ENCODE measurements at places on chromosomes 13 and 19. TPM values are rescaled to one million over a fixed set of nuclear protein-coding genes. Genes with fewer than 3 reads are reported as not detected.

DNA sequence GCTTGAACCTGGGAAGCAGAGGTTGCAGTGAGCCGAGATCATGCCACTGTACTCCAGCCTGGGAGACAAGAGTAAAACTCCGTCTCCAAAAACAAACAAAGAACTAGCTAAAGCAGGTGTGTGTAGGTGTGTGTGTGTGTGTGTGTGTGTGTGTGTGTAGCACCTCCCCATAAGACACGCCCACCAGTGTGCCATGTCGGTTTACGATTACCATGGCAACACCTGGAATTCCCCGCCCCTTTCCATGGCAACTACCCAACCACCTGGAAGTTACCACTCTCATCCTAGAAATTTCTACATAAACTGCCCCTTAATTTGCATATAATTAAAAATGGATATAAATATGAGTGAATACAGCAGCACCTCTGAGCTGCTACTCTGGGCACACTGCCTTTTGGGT, 80.9 kb upstream of the ADGRE5 start:
- no peak for DNase-seq

The CEACAM7 gene
- total RNA-seq = not detected

DNA sequence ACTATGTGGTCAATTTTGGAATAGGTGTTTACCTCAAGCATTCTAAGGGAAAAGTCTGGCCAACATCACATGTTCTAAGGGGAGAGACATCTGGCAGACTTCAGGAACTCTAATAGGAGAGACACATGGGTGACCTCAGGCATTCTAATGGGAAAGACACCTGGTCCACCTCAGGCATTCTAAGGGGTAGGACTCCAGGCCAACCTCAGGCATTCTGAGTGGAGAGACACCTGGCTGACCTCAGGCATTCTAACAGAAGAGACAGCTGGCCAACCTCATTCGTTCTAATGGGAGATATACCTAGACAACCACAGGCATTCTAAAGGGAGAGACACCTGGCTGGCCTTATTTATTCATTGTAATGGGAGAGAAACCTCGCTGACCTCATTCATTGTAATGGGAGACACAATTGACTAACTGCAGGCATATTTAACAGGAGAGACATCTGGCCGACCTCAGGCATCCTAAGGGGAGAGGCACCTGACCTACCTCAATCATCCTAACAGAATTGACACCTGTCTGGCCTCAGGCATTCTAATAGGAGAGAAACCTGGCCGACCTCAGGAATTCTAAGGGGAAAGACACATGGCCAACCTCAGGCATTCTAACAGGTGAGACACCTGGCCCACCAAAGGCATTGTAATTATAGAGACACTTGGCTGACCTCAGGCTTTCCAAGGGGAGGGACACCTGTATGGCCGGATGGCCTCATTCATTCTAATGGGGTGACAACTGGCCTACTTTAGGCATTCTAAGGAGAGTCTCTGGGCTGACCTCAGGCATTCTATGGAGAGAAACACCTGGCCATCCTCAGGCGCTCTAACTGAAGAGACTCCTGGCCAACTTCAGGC, 1346.8 kb downstream of the UQCRFS1 start:
- no peak for DNase-seq

The CD177 gene
- 3.0 TPM for total RNA-seq

The ZSCAN4 gene
- not detected for total RNA-seq

DNA sequence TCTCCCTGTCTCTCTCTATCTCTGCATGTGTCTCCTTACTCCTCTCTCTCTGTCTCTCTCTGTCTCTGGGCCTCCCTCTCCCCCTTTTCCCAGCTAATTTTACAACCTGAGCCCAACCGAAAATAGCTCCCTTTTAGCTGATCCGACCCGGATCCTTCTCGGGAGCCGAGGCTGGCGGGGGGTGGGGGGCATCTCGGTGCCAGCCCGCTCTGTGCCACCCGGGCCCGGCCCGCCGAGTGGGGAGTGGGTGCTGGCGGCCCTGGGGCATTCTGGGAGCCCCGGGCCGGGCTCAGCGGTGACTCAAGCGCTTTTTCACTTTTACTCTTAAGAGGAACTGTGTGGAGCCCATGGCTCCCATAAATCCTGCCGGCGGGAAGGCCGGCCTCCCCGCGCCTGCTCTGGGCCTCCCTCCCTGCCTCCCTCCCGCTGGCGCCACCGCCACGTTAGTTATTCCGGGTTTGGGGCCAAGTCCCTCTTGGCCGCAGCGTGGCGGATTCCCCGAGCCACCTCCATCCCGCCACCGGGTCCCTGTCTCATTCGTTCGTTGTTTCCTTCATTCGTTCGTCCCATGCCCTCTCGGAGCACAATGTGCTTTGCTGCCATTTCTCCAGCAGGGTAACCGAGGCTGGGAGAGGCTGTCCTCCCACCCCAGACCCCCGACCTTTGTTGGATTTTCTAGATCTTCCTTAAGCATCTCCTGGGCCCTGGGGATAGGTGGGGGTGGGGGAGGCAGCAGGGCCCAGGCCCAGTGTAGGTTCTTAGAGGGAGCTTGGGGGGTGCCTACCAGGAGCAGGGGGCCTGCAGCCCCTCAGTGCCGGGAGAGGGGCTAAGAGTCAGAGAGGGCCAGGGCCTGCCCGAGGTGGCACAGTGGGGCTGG, 3.2 kb downstream of the NFIC start:
- DNase-seq = no peak

DNA sequence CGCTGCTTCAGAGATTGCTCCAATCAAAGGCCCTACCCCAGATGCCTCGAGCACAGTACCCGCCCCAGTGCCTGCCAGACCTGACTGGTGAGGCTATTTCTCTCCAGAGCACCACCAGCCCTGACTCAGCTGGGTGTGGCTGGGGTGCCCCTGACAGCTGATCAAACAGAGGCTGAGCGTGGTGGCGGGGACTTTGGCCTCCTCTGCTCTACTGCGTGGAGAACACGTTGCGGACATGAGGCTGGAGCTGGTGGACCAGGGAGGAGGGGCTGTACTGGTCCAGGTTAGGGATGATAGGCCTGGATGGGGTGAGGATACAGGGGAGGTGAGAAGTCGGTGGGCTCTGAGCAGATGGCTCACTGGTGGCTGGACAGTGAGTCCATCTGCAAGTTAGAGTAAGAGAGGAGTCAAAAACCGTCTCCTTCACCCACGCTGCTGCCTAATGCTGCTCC, 3.5 kb upstream of the DOCK6 start:
- DNase-seq = no peak

DNA sequence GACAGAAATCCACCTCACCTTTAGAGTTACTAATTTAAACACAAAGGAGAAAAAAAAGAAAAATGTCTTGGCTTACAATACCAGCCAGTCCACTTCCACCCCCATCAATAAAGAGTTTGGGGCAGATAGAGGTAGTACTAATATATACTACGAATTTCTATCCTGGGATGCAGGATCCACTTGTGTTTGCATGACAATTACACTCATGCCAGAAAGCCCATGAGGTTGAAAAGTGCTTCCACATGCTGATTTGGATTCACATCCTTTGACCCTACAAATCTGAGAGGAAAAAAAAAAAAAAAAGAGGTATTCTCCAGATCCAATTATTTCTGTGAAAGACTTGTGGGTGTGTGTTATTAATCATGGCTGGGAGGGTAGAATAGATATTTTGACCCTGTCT, 335.2 kb downstream of the SLITRK1 start:
- no peak for DNase-seq

DNA sequence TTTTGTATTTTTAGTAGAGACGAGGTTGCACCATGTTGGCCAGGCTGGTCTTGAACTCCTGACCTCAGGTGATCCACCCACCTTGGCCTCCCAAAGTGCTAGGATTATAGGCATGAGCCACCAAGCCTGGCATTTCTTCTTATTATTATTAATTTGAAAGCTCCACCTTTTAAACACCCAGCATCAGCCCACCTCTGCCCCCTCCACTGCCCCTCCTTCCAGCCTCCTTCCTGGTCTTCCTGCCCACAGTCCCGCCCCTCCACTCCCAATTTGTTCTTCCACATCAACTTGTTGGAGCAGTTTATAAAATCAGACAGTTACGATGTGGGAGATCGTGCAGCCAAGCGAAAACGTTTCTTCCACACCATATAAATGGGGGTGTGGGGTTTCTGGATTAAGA, 7.8 kb upstream of the CLIP3 start:
- DNase-seq = no peak

DNA sequence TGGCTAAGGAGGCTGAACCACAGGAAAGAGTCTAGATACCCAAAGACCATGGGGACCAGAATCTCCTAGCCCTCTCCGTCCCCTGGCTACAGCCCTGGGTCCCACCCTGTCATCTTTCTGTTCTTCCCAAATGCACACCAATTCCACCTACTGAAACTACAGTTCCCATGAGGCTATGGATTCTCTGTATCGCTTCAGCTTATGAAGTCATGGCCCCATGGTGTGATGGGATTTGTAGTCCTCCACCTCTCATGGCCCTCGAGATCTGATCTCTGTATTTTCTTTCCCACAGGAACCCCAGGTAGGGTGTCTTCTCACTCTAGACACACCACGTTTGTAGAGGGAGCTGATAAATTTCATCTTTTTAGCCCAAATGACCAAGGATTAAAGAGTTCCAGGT, 11.8 kb downstream of the PTPRH start:
- DNase-seq = no peak

- DNase-seq = no peak
These were observed 8.7 kb downstream of the BCL3 start for GRCh38 chr19:44757057-44757734.

The BEST2 gene
- not detected for total RNA-seq

The FUT2 gene
- 0.79 TPM for total RNA-seq

The EGLN2 gene
- 39.5 TPM for total RNA-seq

The VSTM2B gene
- total RNA-seq = not detected

The SCAF1 gene
- 8.3 TPM for total RNA-seq

The ASF1B gene
- 6.7 TPM for total RNA-seq

The PCDH17 gene
- 12.4 TPM for total RNA-seq

The CEACAM4 gene
- not detected for total RNA-seq

DNA sequence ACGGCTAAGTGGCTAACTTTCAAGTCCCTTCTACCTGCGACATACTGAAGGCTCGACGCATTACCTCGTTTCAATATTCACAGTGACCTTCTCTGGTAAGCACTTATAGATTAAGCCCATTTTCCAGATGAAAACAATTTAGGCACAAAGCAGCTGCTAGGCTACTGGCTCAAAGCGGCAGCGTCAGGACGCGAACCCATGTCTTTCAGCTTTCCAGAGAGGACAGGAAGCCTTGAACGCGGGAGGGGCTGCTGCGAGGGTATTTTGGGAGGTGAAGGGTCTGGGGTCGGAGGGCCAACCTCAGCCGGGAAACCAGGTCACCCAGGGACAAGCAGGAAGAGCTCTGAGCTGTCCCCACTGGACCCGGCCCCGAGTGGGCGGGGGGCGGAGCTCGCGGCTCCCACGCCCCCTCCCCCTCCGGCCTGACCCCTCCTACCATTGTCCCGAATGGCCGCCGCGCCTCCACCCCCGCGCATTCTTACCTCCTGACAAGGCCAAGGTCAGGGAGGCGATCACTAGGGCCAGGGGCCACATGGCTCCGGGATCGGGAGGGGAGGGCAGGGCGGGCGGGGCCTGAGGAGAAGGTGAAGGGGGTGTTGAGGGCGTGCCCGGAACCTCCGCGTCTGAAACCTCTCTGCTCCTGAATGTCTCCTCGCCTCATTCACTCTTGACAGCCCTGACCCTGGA, at the start of gene KLK13:
KLK13 (minus strand) TSS at position 559 of the 687 bp plus-strand sequence; CDS start at position 534, 25 bp downstream.
- no peak for DNase-seq

The SYCN gene
- not detected for total RNA-seq

GRCh38 chr13:29473166-29473565, 122.3 kb downstream of the SLC7A1 start:
- no peak for DNase-seq

The CEACAM6 gene
- 2.2 TPM for total RNA-seq

The ZNF254 gene
- 76.5 TPM for total RNA-seq

DNA sequence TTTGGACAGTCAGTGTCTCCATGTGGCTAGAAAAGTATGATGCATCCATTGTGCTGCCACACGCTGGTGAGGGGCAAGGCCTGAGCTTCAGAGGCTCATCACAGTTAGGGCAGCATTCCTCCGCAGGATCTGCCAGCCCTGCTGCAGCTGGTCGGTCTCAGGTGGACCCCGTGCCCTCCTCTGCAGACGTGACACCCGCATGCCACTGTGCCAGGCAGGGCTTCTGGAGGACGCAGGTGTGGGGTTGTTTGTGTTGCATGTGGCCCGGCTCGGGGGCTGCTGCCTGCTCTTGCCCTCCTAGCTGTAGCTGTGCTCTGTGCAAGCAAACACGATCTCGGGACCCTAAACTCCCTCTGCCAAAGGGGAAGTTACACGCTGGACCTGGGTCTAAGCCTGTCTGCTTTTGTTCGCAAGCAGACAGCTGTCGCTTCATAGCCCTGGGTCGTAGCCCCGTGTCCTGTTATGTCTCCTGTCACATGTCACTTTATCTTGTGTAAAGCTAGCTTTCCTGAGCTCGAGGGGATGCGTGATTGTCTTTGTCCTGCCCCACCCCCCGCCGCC, 45.3 kb downstream of the SLC7A9 start:
- no peak for DNase-seq

DNA sequence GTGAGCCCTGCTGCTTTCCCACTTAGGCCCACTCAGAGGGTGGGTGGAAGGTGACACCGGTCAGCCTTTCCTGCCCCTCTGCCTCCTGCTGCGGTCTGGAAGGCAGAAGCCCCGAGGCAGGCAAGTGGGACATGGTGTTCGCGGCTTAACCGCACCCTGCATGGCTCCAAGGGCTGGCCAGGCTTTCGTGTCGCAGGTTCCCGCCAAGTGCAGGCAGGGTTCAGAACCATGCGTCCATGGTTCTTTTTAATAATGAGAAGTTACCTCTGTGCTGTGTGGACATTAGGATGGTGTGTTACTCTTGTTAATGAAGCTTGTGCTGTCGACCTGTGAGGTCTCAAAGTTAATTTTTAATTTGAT, 986 bp downstream of the DGKH start:
- DNase-seq = no peak

Measured in urinary bladder (tissue), 4 donors.